Stimulated activated CD4-positive, alpha-beta T cell treated with anti-CD3 and anti-CD28 coated beads, Interleukin-15, amount 100 ng/mL, for 1 hour (primary cell): ENCODE measurements at places on chromosomes 12 and 14.

- no peak for DNase-seq
These were observed 432.6 kb downstream of the LRIG3 start for GRCh38 chr12:58487678-58488161.

GRCh38 chr12:94263011-94263811 lies 114.8 kb downstream of the PLXNC1 start:
- no peak for DNase-seq

DNA sequence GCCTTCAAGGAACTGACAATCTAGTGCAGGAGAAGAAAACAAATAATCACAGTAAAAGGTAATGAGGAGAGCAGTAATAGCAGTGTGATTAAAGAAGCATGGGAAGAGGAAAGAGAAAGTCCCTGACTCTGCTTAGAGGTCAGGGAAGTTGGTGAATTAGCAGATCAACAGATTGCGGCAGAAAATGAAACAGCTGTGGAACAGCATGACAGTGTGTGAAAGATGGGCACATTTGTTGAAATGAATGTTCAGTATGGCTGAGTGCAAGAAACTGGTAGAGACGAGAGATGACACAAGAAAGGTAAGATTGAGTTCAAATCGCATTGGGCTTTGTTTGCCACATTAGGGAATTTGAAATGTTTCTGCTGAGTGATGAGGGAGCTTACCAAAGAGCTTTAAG lies 63.7 kb upstream of the RASSF8 start:
- no peak for DNase-seq

- no peak for DNase-seq
These were observed 960.9 kb upstream of the FBXO33 start for GRCh38 chr14:40393143-40393542.

DNA sequence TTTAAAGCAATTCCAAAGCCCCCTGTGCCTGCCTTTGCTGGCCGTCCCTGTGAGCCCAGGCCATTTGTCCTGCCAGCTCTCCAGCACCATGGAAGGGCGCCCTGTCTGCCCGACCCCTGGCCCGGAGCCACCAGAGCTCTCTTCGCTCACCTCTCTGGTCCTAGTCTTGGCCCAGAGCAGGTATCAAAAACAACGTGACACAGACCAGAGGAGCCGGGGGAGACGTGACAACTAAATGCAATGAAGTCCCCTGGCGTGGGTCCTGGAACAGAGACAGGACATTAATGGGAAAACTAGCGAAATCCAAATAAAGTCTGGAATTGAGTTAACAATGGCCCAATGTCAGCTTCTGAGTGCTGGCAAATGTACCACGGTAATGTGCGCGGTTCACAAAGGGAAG lies 83.2 kb upstream of the DIO3 start:
- no peak for DNase-seq

- no peak for DNase-seq
These were observed 440.4 kb upstream of the DCN start for GRCh38 chr12:91622981-91623380.

DNA sequence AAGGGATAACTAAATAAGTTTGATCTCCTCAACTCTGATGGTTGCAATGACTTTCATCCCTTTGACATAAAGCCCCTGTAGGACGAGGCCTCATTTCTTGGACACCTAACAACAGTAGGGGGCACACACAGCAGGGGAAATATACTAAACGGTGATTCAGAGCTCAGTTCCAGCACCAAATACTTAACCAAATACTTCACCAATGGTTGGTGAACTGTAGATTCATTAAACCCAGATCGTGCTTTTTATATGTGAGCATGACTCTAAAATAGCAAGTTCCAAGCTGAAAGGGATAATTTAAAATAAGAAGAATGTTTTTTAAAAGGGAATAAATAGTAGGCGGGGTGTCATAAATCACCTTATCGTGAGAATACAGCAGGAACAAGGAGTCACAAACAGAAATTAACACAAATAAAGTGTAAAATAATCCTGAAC lies 53.2 kb downstream of the ATG2B start:
- DNase-seq = no peak

DNA sequence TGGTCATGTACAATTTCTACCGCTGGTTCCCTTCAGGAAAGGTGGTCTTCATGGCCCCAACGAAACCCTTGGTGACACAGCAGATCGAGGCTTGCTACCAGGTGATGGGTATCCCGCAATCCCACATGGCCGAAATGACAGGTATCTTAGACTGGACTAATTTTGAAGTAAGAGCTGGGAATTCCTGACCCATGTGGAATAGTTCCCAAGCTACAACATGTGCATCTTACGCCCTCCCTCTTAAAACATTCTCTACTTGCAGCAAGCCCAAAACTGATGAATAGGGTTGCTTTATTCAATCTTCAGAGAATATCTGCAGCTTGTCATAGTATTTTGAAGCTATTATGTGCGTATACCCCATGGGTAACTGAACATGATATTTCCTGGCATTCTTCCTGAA lies 669 bp downstream of the FANCM start:
- DNase-seq = no peak

DNA sequence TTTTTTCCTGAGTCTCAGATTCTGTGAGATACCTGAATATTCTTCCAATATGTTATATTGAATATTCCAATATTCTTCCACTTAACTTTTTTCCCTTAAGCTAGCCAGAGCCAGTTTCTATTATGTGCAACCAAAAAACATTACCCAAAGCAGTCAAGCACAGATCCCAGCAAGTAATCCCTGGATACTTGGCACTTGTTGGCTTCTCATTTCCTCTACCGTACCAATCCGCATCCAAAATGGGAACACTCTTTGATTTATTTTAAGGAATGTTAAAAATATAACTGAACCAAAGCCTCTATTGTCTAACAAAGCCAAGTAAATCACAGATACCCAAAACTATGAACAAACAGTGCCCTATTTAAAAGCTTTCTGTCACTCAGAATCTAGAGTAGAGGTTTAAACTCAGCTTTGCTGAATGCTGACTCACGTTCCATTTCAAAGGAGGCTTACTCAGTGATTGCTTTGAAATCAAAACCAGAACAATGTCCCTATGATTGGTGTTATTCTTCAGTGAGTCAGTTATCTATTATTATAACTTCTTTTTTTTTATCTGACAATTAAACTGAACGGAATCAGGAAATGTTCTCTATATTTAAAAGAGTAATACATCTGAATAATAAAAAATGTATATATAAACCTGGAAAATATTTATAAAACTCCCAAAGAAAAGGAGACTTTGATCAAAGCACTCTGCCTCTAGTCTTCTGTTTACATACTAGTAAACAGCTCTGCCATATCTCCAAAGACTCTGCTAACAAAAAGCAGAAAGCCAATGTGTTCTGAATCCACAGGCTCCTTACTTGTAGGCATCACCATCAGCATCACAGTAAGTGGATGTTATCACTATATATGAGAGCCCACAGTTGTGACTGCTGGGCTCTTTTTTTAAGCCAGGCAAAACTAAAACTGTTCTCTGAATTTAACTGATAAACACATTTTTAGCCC lies 360.8 kb downstream of the CCDC91 start:
- DNase-seq = no peak

DNA sequence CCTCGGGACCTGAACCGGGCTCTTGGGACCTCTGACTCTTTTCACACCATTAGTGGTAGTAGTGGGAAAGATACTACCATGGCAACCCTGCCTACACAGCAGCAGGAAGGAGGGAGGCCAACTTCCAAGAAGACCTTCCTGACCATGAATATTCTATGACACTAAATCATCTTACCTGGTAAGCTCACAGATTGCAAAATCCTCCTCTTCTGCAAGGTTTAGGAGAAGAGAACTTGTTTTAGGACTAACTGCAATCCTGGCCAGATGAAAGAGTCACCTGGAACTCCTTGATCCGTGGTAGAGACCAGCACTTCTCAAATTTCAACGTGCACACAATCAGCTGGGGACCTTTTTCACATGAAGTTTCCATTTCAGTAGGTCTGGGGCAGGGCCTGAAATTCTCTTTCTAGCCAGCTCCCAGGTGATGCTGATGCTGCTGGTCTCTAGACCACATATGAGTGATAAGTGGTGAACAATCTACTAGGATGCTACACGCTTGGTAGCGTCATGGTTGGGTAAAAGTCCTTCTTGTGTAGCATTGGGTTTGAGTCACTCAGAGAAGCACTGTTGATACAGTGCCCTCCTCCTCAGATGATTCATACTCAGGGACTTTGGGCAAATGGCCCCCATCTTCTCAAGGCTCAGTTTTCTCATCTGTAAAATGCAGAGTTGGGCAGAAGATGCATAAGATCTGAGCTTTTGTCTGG lies 35.6 kb upstream of the FICD start:
- no peak for DNase-seq

GRCh38 chr14:53715193-53715721 lies 241.4 kb downstream of the BMP4 start:
- no peak for DNase-seq

GRCh38 chr12:42936991-42937390 lies 347.4 kb upstream of the PRICKLE1 start:
- no peak for DNase-seq

GRCh38 chr12:55676707-55677106 lies 31.0 kb downstream of the ITGA7 start:
- no peak for DNase-seq

GRCh38 chr12:44465139-44465538 lies 411.0 kb downstream of the NELL2 start:
- no peak for DNase-seq

GRCh38 chr12:108802101-108802961 lies 55.1 kb downstream of the SSH1 start:
- DNase-seq = no peak

DNA sequence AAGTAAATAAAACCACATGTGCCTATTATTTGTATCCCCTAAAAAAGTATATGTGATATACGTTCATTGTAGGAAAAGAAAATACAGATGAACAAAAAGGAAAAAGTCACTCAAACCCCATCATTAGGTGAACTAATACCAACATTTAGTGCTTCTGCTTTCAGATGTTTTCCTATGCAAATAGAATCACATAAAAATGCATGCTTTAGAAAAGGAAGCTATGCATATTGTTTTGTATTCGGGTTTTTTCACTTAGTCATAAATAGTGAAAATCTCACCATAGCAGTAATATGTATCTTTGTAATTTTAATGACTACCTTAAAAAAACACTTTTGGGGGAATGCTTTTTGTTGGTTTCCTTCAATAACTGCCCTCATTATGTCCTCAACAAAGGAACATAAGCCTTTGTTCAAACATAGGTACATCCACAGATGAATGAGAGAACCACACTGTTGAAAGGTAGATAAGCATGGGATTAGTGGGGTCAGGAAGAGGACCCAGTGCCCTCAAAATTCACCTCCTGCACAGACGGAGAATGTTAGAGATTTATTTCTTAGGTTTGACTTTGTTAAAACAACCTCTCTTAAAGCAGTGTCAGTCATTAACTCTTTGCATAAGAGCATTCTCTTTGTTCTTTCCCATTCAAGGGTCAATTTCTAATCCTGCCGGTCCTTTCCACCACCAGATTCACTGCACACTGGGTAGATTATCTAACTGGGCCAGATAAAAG lies 6.5 kb downstream of the AMDHD1 start:
- DNase-seq = no peak

DNA sequence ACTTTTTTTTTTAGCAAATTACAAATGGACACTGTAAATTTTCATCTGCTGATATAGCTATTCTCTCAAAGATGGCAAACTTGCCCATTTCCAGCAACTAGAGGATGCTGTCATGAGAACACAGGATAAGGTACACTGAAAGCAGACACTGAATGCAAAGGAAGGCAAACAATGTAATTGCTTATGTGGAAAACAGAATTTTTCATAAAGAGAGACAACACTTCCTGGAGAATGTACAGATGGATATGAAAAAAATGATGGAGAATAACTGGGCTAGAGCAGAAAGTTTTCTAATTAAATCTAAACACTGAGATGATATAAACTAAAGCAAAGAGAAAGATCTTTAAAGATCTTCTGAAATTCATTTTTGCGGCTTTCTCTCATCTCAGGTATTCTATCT lies 581 bp downstream of the CD69 start:
- no peak for DNase-seq

DNA sequence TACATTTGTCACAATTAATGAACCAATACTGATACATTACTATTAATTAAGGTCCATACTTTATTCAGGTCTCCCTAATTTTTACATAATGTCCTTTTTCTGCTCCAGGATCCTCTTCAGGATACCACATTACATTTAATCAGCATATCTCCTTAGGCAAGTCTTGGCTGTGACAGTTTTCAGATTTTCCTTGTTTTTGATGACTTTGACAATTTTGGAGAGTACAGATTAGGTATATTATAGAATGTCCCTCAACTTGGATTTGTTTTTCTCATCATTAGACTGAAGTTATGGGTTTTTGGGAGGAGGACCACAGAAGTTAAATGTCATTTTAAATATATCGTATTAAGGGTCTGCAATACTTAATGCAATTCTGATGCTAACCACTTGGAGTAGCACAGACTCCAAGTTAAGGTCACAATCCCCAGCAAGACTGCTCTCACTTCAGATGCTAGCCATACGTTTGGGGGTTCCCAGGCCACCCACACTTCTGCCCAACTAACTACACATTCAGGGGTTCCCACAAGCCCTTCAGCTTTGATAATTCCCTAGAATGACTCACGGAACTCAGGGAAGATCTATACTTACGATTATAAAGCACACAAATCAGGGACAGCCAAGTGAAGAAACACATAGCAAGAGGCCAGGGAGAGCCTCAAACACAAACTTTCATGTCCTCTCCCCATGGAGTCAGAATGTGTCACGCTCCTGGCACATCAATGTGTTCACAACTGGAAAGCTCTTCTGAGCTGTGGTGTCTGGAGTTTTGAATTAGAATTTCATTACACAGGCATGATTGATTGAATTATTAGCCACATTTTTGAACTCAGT lies 17.0 kb upstream of the NUBPL start:
- no peak for DNase-seq

DNA sequence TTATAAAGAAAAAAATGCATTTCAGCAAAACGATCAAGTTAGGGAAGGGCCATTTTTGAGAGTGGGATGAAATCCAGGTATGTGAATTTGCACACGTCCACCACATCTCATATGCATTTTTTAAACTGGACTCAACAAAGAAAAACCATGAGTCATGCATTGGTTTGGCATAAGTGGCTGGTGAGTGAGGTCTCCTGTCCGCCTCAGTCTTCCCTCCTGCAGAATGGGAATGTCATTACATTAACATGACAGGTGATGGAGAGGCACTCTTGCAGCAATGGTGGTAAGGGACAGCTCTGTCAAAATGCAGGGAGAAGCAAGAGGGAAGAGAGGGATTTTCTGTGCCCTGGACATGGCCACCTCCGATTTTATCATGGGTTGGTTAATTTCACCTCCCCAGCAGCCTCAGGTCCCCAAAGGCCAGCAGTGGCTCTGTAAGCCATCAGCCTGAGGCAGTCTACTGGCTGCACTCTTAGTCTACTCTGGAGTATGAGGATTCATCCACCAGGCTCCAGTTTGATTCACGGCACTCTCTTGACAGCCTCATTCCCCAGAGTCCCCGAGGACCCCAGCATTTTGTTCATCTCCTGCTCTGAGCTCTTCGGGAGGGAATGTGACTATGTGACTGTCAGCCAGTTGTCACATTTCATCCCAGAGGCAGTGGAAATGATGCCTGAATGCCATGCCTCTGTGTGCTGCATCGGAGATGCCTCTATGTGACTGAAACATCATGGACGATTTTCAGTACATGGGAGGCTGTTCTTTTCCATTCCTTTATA lies 17.1 kb upstream of the PWP1 start:
- DNase-seq = no peak

- no peak for DNase-seq
These were observed 81.1 kb upstream of the RFLNA start for GRCh38 chr12:124213666-124214347.

GRCh38 chr14:77084985-77085384 lies 13.1 kb upstream of the CIPC start:
- no peak for DNase-seq
